Activated CD8-positive, alpha-beta memory T cell treated with anti-CD3 and anti-CD28 coated beads for 24 hours (primary cell): ENCODE measurements at places on chromosomes 13 and 19.
A peak's percentile ranks its signal among the peaks of the same experiment; 100 is the strongest.

GRCh38 chr13:49760558-49760957 is 31.9 kb downstream of the KPNA3 start:
- DNase-seq: no peak

DNA sequence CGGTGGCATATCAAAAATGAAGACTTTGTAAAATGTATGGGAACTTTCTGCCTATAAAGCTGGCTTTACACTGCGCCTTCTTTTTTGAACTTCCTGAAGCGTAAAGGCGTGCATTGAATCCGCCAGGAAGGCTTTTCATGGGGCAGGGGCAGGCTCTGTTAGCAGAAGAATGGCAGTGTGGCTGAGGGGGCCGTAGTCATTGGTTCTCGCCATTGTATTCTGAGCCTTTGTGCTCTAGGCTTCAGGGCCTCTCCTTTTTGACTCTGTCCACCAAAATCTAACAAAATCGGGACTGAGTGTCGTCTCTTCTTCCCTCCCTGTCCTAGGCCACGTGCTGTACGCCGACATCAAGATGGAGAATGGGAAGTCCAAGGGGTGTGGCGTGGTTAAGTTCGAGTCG is 14.1 kb downstream of the PRAM1 start:
- DNase-seq: no peak

DNA sequence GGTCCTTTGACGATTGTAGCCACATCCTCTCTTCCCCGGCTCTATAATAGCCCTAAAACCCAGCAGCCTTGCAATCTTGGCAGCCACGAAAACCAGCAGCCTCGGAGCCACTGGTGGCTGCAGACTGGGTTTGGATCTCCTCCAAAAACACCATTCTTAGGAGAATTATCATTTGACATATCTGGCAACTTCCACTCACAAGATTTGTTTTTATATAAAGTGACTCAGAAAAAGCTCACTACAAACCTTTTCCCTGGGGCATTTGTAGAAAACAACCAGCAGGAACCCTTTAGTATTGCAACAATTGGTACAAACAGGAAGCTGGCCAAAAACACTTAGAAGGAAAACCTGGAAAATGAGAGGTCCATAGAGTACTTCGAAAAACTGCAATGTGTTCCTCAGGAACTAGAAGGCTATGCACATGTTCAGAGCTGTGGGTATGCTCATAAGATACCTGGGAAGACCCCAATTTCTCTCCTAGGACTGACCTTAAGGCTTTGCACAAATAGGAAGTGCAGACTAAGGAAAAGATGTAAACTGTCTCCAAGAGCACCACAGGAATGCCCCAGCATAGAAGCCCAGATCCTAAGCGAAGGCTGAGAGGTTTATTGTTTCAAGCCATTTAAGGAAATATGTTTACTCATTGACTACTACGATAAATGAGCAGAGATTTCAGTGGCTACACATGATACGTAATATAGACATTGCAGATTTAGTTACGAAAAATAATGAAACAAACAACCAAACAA is 71.2 kb downstream of the MYO16 start:
- DNase-seq: no peak

DNA sequence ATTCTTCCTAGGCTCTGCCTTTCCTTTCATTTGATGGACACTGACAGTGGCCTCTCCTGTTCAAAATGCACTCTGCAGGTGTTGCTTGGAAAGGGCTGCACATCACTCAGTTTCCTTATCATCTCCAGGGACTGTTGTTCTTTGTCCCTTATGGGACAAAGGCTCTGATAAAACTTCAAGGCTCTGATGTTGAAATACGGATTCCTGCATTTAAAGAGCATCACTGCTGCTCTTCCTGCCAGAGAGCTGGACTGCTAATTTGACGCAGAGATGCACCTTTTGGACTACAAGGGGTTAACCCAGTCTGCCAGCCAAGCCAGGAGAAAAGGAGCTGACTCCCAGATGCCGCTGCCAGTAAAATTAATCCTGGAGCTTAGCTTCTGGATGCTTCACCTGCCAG is 952.1 kb downstream of the DIAPH3 start:
- no peak for DNase-seq

DNA sequence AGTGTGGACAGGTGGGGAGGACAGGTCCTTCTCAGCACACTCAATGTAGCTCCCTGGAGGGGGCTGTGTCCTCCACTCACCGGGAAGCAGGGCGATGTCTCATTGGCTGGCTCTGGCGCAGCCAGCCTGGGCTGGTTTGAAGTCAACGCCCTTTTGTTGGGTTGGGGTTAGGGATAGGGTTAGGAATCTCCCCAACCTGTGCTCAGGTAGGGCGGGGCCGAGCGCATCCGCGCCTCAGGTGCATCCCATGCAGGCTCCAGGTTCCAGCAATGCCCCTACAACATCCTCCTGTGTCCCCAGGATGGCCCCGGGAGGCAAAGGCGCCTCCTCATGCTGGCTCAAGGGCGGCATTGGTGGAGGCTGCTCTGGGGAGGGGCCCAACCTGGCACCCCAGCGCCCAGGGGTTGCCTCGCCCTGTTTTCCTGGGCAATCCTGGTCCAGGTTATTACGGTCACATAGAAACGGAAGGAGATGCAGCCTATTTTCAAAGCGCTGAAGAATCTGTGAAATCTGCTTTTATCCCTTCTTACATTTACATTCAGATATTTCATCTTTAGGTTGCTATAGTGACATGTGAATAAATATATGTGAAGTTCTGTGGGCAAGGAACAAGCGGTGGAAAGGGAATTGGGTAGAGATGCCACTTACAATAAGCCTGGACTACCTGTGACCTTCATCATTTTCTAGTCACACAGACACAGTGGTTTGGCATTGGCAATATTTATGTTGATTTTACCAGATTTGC is 74.3 kb downstream of the TM9SF2 start:
- DNase-seq: no peak

GRCh38 chr13:27055526-27055925 is 116.1 kb downstream of the USP12 start:
- DNase-seq: no peak

DNA sequence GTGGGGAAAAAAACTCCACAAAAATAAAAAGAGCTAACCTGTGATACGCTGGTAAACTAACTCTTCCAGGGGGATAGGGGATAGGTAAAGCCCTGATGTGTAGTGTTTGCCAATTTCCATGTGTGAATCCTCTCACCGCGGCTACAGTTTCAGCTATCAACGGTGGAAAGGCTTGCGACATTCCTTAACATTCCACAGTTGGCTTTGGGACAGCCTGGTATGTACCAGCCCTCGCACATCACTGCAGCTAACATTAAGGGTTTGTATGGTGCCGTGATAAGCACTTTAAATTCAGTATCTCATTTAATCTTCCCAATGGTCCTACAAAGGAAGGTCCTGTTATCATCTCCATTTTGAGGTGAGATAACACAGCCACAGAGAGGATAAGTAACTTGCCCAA is 112.4 kb downstream of the KATNAL1 start:
- DNase-seq: no peak

DNA sequence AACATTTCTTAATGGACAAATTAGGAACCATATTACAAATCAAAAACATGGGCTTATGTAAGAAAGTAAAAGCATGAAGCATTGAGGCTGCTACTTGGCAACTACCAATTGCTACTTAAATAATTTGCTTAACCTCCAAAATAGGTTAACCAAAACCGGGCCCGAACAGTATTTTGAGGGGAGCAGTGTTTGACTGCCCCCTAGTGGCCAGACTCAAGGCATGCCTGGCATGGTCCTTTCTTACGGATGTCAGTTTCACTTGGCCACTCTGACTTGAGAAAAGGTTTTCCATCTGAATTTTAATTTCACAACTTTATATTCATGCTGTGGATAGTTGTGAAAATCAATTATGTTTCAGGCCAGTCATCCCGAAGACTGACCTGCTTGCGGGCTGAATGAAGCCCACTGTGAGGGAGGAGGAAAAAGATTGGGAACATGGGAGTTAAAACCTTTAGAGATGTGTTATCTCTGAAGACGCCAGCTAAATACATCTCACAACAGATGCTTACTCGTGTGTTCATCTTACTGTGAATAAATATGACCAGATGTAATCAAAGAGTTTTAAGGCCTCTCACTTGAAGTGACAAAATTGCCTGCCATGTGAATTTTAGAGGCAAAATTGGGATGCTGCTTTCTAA is 2.9 kb downstream of the RXFP2 start:
- DNase-seq: peak; percentile 76

- no peak for DNase-seq
Observed at GRCh38 chr13:80083853-80084676, 256.9 kb downstream of the SPRY2 start.

- DNase-seq: peak; percentile 75
Observed at GRCh38 chr19:4534836-4535658, at the start of gene PLIN5. PLIN5 (minus strand) TSS chr19:4535224; CDS start chr19:4534074, 1,150 bp downstream.

DNA sequence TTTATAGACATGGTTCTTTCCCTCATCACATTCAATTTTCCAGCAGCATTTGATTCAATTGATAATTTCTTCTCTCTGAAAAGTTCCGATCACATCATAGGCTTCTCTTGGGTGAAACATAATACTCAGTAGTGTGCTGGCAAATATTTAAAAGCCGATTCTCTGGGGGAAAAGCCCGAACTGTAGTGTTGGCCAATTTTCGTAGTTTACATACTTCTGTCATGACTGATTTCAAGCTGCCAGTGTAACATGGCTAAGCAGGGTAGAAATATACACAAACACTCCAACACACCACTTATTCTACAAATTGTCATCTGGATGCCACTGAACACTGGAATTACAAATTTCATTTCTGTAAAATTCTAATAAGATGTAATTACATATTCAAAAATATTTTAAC is 56.1 kb upstream of the FREM2 start:
- no peak for DNase-seq
